ENCODE measurements at places on chromosomes 7 and 10.
A peak's percentile ranks its signal among the peaks of the same experiment; 100 is the strongest.

DNA sequence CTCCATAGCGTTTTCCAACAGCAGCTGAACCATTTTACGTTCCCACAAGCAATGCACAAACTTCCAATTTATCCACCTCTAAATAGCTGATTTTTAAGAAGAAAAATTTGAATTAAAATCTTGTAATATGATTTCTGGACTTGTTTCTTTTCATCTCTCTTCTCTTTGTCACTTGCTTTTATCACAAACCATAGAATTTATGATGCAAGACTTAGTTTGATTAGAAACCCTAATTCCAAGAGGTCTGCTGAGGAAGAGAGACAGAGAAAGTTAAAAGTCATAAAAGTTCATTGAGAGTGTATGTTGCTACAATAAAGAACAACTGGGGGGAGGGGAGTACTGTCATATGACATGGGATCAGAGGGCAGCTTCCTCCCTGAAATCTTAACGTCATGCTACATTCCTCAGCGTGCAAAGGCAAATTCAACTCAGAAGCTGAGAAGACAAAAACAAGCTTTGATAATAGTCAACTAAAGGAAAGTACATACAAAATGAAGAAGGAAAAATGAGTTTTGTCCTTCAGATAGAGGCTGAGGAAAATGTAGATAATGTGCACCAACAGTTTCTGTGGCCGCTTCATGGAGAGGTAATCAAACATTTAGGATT, 18.4 kb upstream of the CUBN start:
- DNase-seq, result no peak

DNA sequence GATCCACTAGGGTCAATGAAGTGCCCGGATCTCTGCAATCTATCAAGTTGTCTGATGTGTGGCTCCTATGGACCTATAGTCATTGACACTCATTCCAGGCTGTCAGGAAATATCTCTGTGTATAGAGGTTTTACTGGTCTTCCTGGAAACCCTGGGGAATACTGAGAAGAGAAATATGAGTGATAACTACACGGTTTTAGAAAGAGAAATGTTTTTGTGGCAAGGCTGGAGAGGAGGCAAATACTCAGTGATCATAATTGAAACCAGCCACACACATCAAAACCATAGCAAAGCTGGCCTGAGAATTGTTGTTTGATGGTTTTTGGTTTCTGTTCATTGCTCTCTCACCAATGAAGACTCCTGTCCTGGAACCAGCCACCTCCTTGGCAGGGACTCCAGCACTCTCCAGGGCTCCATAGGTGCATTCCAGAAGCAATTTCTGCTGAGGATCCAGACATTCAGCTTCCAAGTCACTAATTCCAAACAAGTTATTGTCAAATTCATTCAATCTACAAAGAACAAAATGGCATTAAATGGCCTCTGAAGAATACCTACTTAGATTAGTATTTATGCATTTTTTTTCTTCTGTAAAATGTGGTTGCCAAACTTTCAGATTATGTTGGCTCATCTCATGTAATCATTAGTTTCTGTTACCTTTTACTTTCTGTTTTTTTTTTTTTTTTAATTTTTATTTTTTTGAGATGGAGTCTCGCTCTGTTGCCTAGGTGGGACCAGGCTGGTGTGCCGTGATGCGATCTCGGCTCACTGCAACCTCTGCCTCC, 108.6 kb upstream of the ABI1 start:
- DNase-seq, result no peak

GRCh38 chr10:95273393-95274312, 17.1 kb downstream of the PDLIM1 start:
- no peak for DNase-seq

DNA sequence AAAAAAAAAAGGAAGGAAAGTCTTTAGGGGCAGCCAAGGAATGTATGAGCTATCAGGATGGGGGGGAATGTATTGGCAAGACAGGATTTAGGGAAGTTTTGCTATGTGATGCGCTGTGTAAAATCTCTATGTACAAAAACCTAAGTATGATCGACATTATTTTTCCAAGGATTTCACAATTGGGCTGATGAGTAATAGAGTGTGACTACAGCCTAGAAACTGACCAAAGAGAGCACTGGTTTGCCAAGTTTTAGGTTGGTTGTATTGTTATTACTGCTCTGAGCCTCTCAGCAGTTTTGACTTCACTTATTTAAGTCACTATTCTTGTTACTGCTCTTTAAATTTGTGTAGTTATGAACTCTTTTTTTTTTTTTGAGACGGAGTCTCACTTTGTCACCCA, 107.3 kb downstream of the NRCAM start:
- no peak for DNase-seq

- no peak for DNase-seq
Observed at GRCh38 chr10:71999360-72000072, 35.3 kb downstream of the CHST3 start.

GRCh38 chr10:74067373-74068352, 69.7 kb downstream of the VCL start:
- no peak for DNase-seq

- no peak for DNase-seq
Observed at GRCh38 chr7:81355911-81356310, 413.9 kb downstream of the HGF start.

DNA sequence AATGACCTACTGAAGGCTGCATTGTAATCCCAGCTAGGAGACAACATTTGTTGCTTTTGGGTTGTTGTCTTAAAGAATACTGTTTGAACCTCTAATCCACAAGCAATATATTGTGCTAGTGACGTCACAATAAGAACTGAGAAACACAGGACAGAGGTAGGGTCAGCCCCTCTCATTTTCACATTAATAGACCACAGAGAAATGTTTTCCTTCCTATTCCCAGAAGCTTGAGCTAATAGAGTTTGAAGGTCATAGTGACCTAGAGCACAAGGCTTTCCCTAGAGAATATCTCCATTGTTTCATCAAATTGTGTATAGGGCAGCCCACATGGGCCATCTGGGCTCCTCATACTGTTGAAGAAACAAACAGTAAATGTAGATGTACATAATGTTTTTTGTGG, 300.9 kb upstream of the AKR1E2 start:
- no peak for DNase-seq

GRCh38 chr7:99089914-99090629, 53.8 kb downstream of the SMURF1 start:
- no peak for DNase-seq

GRCh38 chr10:117980216-117980615, 66.5 kb downstream of the RAB11FIP2 start:
- DNase-seq, result no peak

GRCh38 chr7:92832534-92833023, 3.8 kb downstream of the CDK6 start:
- no peak for DNase-seq

DNA sequence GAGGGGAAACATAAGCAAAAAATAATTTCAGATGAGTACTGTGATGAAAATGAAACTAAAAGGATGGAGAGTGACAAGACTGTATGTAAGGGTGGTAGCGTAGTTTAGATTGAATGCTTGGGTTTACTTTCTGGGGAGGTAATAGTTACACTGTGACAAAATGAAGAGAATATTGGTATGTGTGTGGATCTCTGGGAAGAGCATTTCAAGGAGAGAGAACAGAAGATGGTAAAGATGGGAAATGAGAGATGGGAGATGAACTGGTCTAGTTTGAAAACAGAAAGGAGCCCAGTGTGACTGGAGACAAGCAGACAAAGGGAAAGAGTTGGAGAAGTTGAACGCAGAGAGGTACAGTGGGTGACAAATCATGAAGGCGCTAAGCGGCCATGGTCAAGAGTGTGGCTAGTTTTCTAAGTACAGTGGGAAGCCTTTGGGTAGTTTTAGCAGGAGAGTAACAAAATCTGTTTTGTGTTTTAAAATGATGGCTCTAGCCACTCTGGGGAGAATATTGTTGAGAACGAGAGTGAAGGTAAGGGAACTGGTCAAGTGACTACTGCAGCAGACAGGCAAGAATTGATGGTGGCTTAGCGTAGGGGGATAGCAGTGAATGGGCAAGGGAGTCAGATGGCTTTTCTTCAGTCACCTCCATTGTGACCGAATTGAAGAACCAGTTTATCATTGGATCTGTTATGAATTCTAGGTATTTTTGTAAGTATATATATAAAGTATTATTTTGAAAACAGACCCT, 22.6 kb downstream of the PALS2 start:
- no peak for DNase-seq

- DNase-seq, result no peak
Observed at GRCh38 chr7:151349507-151349853, 7.9 kb downstream of the NUB1 start.

DNA sequence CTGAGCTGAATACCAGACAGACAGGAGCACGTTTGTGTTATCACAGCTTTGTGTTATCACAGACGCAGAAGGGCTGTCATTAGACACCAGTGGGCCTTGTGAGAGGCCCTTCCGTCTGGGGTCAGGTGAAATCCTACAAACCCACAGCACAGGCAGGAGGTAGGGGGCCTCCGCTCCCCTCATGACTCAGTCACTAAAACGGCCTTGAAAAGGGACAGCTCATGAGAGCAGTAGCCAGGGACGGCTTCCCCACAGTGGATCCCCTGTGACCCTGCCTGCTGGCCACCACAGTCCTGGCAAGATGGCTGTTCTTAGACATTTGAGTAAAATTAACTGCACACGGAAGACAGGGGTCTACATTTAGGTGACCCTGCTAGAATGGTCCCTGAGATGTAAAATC, 215.8 kb upstream of the PPP2R2D start:
- DNase-seq, result no peak

- no peak for DNase-seq
Observed at GRCh38 chr7:131141443-131141967, 186.2 kb upstream of the MKLN1 start.

DNA sequence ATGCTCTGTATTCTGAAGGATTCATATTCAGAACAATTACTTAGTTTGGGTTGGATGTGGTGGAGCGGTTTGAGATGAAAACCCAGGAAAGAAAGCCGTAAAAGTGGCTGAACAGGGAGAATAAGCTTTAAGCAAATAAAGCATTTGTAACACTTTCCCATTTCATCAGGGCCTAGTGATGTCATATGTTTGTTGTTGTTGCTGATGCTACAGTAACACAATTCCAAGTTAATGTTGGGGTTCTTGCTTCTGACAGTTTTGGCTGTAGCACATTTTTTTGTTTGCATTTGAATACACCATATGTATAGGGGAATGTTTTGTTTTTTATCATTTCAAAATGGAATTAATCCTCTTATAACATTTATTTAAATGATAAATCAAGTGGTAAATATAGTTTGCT, 40.4 kb upstream of the EPHB6 start:
- no peak for DNase-seq

DNA sequence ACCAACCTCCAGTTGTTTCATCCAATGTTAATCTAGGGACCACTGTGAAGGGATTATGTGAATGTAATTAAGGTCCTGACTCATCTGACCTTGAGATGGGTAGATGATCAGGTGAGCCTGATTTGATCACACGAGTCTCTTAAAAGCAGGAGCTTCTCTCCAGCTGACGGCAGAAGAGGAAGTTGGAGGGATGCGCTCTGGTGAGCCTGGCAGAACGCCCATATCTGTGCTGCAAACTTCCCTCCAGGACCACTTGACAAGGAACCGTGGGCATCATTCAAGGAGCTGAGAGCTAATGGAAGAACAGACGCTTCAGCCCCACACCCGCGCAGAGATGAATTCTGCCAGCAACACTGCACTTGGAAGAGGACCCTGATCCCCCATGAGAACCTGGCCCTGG, 642.4 kb downstream of the TNS3 start:
- DNase-seq, result no peak

DNA sequence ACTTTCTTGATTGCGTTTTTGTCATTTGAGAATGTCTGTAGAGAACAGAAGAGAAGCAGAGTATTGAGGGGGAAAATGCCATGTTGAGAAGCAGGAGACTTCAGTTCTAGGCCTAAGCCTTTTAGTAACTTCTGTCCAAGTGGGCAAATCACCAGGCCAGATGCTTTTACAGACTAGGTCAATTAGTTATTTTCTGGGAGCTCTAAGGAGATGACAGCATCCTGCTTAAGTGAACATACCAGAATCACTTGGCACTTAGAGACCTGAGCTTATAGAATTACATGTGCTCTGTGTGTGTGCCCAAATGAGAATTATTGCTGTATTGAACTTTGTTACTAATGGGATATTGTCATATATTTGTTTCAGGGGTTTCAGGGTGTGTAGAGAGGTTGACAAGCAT, 24.0 kb downstream of the AGK start:
- peak; percentile 15 for DNase-seq

DNA sequence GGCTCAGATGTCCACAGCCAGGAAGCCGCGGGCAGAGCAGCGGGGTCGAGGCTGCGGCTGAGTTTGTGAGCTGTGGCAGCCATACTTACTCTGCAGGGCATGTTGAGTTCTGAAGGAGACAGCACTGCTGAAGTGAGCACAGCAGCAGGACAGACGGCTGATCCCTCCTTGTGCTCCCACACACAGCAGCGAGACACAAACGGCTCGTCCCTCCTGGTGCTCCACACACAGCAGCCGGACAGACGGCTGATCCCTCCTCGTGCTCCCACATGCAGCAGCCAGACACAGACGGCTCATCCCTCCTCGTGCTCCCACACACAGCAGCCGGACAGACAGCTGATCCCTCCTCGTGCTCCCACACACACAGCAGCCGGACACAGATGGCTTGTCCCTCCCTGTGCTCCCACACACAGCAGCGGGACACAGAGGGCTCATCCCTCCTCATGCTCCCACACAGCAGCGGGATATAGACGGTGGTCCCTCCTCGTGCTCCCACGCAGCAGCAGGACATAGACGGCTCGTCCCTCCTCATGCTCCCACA, 305.1 kb downstream of the PTPRN2 start:
- DNase-seq, result no peak

- DNase-seq, result no peak
Observed at GRCh38 chr10:42583828-42584227, 54.5 kb downstream of the ZNF33B start.

DNA sequence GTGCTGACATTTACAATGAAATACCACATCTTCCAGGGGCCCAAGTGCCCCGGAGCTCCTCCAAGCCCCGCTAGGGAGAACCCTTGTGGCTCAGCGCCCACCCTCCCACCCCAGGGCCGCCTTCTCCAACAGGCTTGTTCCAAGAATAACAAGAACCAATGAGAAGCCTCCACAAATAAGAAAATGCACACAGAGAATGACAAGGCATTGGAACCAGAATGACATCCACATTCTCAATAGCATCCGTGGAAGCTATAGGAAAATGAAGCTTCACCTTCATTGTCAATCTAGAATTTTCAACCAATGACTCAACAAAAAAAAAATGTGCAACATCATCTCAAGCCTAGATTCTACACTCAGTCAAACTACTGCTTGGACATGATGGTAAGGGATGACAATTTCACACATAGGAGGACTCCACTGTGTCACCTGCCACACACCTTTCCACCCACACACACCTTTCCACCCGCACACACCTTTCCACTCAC, 50.4 kb upstream of the PPP2R2D start:
- no peak for DNase-seq

DNA sequence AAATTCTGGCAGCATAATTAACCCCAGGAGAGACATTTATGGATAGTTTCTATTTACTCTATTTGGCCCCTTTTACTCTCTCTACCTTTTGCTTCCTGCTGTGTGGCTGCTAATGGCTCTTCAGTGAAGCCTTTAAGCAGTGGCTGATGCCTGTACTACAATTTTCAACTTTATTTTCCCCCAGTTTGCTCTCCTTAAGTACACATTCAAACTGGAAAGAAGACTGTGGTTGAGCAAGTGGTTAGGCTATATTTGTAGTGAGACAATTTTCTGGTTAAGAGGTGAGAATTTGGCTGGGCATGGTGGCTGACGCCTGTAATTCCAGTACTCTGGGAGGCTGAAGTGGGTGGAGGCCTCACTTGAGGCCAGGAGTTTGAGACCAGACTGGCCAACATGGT, 8.5 kb upstream of the RSBN1L start:
- DNase-seq, result no peak

Measured in NCI-H524 treated with DMSO at 0.1 percent for 48 hours (cell line).